ENCODE measurements at places on chromosomes 5 and 9.

DNA sequence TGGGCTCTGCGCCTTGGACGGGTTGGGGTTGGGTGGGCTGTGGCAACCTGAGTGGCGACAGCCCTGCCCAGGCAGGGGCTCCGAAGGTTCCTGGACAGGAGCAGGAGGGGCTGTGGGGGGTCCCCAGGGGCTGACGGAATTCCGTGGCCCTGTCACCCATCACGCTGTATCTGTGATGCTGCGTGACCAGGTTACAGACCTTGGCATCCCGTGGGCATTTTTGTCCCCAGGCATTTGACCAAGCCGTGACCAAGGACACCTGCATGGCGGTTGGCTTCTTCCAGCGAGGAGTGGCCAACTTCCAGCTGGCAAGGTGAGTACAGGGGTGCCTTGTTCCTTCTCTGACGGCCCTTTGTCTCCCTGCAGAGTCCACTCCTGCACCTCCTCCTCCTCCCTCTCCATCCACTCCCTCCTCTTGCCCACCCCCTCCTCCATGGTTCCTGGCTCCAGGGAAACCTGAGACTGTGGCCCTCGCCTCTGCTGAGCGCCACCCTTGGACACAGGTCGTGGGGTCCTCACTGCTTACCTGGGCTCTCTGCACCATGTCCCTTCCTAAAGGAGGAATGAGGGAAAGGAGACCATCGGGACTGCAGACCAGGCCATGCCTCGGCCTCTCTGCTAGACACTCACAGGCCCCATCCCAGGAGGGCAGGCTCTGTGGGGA lies 3.0 kb downstream of the NOXA1 start:
- DNase-seq = no peak

DNA sequence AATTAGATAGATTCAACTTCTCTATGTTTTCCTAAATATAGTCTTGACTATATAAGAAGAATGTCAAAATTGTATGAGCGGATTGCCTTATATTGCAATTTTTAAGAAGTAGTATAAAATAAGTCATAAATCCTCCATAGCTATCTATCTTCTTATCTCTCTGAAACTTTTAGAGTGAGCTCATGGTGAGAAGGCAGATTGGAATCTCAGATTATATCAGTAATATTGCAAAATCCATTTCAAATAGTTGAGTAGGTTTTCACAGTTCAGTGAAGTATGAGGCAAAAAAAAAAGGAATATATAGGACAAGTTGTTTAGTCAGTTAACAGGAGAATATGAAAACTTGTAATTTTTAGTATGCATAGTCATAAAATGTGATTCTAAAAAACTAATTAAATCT lies 156.4 kb downstream of the FAM174A start:
- DNase-seq = peak; percentile 77

GRCh38 chr9:131190191-131190590 lies 64.8 kb downstream of the NUP214 start:
- DNase-seq = no peak

- no peak for DNase-seq
Measured at GRCh38 chr5:67037171-67037570, 159.4 kb downstream of the CD180 start.

- no peak for DNase-seq
Measured at GRCh38 chr5:89417990-89418389, 535.0 kb upstream of the MEF2C start.

GRCh38 chr5:64876203-64876602 lies 107.5 kb downstream of the CWC27 start:
- no peak for DNase-seq

DNA sequence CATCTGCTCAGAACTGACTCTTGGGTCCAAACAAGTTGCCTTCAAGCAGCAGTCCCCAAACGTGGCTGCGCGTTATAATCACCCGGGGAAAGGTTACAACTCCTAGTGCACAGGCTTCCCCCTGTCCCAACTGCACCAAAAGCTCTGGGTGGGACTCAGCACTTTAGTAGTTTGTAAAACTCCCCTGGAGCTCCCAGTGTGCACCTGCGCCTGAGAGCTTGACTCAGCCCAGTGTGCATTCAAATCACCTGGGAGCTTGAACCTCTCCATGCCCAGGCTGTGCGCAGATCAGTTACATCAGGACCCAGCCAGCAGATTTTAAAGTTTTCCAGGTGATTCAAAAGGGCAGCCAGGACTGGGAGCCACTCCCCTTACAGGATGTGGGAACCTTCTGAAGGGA lies 151.4 kb downstream of the COL23A1 start:
- DNase-seq = no peak

- no peak for DNase-seq
Measured at GRCh38 chr9:78397045-78397444, 100.1 kb downstream of the PSAT1 start.

- no peak for DNase-seq
Measured at GRCh38 chr5:66739951-66740350, 143.8 kb downstream of the MAST4 start.

DNA sequence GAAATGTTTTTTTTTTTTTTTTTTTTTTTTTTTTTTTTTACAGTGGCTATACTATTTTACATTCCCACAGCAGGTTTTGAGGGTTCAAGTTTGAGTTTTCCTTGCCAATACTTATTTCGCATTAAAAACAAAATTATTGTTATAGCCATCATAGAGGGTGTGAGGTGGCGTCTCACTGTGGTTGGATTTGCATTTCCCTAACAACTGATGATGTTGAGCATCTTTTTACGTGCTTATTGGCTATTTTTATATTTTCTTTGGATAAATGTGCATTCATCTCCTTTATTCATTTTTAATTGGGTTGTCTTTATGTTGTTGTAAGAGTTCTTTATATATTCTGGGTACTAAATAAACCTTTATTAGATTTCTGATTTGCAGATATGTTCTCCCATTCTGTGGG lies 18.9 kb upstream of the UBLCP1 start:
- no peak for DNase-seq

DNA sequence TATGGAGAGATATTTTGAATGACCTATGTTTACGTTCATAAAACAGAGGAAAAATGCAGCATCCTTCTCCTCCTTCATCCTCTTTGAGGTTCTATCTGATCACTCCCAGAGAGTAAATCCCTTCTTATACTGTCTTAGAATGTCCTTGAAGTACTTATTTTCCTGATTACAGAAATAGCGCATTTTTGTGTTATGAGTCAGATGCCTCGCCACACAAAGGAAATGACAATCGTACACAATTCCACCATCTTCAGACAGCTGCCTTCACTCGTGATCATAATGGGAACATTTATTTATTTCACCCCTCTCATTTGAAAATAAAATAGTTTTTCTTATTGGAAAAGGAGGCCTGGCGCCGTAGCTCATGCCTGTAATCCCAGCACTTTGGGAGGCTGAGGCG lies 2.4 kb upstream of the GLT6D1 start:
- DNase-seq = peak; percentile 30

- DNase-seq = no peak
Measured at GRCh38 chr5:117604845-117605244, 1030.2 kb upstream of the SEMA6A start.

DNA sequence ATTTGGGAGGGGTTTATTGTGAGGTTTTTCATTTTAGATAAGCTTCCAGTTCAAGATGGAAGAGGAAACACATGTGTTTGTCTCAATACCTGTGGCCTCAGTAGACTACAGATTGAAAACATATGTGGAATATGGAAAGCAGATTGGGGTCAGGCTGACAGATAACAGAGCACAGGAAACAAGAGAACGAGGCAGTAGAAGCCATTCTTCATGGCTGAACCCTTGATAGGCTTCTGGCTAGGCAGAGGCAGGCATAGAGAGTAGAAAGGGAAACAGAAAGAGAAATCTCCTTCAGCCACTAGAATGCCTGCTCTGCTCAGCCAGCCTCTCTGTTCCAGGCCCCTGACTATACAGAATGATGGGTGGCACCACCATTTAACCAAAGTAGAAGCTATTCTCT lies 152.5 kb downstream of the MUSK start:
- no peak for DNase-seq

- no peak for DNase-seq
Measured at GRCh38 chr9:2628919-2629318, 7.3 kb downstream of the VLDLR start.

DNA sequence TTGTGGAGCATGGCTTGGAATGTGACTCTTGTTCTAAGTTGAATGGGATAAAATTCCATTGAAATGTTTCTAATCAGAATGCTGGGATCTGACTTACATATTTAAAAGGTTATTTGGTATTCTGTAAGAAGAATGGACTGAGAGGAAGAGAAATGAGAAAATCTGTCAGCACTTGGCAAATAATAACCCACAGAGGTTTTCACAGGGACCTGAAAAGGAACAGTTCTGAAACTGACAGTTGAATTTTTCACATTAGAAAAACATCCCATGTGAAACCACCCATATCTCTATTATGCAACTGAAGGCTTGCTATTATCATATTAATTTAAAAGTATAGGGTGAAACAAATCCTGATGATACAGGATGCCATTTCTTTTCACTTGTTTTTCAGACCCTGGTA lies 302.7 kb downstream of the EPB41L4A start:
- peak; percentile 68 for DNase-seq

Measured in fibroblast of skin of right biceps (primary cell).